CD8-positive, alpha-beta T cell (primary cell): ENCODE measurements at places on chromosomes 6 and 20.

GRCh38 chr6:45666846-45667245, 289.1 kb upstream of the SUPT3H start:
- no peak for DNase-seq

GRCh38 chr6:47256361-47256760, 53.3 kb downstream of the TNFRSF21 start:
- DNase-seq: no peak

DNA sequence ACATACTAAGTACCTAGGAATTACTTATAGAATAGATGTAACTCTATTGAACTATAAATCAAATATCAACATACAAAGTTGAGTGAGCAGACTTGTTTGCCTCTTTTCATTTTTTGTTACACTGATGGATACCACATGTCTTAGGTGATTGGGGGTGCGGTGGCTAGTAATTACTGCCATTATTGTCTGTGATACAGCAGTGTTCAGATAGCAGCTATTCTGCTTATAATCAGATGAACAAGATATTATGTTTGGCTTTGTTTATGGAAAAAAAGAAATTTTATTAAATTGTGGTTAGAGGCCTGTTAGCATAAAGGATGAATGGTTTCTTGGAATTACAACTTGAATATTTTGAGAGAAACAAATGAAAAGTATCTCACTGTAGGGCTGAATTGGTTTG, 55.9 kb downstream of the KCNQ5 start:
- DNase-seq: no peak

DNA sequence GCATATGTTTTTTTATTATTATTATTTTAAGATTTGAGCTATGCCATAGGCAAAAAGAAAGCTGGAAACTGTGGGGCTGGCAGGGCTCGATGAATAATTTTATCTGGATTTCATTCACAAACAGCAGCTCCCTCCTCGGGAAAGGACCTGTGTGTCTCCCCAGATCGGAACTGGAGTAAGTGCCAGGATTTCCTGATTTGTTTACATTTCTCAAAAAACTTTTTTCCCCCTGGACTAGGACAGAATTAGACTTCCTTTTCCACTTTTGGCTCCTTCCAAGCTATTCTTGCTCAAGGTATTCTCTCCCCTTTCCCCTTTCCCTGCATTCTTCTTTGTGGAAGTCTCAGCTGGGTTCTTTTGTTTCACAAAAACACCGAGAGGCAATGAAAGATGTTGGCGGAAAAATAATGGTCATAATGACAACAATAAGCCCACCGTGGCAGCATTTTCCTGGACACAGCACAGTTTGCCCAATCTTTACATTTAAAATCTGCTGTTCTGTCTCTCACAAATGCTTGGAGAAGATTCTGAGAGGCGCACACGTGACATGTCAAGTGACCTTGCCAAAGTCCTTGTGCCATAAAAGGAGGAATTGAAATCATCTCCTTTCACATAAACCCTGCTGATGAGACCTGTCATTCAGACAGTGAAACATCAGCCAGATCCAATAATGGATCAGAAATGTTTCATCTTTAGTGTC, 85.8 kb upstream of the PREP start:
- DNase-seq: no peak

- no peak for DNase-seq
These were observed 25.3 kb downstream of the MARCKS start for GRCh38 chr6:113882336-113883022.
